ENCODE measurements at places on chromosomes 12 and 14. TPM values are rescaled to one million over a fixed set of nuclear protein-coding genes. Genes with fewer than 3 reads are reported as not detected.

Gene CCDC175
- not detected for total RNA-seq

Gene CD27
- total RNA-seq = not detected

Gene IPO4
- total RNA-seq = 67.6 TPM

Gene SOAT2
- total RNA-seq = not detected

Gene ASCL1
- not detected for total RNA-seq

Data from mammary microvascular endothelial cell (primary cell).